ENCODE measurements at places on chromosomes 3 and 15.

DNA sequence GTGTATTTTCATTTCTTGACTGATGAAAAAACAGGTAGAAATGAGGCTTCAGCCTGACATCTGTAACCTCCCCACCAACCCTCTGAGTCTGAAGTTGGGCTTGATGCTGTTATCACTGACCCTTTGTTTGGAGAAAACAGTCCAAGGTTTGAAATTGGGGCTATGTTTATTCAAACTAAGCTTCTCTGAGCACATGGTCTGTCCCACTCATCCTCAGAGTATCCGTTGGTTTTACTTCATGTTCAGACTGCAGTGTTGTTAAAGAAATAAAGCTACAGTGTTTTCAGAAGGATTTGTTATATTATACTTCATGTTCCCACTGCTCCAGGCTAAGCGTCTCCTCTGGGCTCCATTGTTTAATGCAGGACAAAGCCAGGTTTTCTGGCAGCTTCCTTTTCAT, 6.0 kb downstream of the MAPKBP1 start:
- DNase-seq = no peak

GRCh38 chr15:74433592-74434262, at the start of gene SEMA7A:
Gene SEMA7A, minus strand, starts transcription at chr15:74433958. Its CDS starts 40 bp downstream, at chr15:74433918.
- peak; percentile 94 for DNase-seq

DNA sequence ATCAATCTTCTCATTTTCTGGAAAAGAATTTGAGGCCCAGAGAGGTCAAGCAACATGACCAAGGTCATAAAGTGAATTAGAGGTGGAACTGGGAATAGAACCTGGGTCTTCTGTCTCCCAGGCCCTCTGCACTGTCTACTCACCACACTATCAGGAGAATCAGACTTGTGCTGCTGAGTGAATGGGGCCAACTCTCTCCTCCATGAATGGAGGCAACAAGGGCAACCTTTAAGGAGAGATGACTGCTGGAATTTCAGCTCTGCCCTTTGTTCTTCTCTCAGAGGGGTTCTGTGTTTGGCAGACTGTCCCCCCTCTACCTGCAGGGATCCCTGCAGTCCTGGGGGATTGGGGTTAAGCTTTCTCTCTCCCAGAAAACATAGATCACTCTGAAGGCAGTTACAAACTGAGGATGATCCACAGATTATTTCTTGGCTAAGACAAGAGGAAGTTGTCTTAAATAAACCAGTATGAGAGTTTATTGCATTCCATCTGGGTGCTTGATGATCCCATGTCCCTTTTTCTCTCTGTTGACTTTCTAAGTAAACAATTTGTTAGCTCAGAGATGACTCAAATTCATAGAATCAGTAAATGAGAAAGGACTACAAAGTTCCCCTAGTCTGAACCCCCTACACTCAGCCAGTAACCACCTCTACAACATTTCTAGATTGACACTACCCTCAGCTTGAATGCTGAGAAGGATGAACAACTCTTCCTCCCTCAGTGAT, 99.0 kb upstream of the LIPC start:
- DNase-seq = no peak

GRCh38 chr15:48072941-48073340, 47.8 kb upstream of the SLC24A5 start:
- no peak for DNase-seq

DNA sequence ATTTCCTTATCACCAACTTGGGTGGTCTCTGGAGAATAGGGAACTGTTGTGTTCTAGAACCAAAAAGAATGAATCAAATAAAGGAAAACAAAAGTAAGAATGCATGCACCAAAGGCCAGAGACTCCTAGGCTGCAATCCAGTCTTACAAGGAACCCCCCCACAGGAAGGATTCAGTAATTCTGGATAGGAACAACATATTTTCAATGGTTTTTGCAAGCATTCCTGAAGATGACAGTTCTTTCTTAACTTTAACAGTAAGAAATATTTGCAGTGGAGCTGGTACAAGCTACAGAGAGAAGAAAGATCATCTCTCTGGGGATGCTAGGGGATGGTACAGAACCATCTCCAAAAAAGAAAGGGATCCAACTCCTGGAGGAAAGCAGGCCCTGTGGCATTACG, 116.2 kb upstream of the CHRM5 start:
- DNase-seq = no peak

DNA sequence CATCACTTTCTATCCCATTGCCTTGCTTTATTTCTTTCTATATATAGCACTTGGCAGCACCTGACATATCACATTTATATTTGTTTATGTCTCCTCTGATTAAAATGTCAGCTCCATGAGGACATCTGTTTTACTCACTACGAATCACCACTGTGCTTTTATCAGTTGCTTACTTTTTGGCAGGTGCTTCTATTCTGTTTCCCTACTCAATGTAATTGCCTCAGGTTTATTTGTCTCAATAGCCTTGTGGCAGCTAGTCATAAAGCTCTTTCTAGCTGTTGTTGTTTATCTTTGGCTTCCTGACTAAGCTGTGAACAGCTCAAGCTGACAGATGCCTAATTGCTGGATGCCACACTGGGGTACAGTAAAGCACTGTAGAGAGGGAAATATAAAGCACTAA, 85.5 kb downstream of the VPS13C start:
- no peak for DNase-seq

- no peak for DNase-seq
Observed at GRCh38 chr15:78956937-78957336, 12.1 kb upstream of the CTSH start.

DNA sequence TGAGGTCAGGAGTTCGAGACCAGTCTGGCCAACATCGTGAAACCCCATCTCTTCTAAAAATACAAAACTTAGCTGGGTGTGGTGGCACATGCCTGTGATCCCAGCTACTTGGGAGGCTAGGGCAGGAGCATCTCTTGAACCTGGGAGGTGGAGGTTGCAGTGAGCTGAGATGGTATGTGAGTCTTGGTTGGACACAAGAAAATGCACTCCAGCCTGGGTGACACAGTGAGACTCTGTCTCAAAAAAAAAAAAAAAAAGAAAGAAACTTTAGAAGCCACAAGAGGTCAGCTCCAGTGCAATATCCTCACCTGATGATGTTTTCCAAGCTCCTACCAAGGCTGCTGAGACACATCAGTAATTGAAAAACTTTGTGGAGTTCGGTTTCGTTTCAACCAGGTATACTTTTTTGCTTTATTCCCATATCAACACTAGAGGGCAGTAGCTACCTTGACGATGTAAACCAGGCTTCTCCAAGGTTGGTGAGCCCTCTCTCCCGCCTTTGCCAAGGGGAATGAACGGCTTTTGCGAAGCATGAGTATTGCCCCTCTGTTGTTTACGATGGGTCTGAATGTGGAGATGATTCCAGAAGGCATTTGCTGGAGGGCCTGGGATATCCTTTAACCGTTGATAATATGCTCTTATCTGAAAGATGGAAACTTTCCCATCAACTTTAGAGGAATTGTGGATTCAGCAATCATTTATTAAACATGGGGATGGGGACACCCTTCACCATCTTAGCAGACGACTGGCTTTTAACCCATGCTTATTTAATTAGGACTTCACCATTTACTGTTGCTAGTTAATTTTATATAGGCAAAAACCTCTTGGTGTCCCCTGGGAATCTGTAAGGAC, 202.8 kb downstream of the SV2B start:
- peak; percentile 42 for DNase-seq

DNA sequence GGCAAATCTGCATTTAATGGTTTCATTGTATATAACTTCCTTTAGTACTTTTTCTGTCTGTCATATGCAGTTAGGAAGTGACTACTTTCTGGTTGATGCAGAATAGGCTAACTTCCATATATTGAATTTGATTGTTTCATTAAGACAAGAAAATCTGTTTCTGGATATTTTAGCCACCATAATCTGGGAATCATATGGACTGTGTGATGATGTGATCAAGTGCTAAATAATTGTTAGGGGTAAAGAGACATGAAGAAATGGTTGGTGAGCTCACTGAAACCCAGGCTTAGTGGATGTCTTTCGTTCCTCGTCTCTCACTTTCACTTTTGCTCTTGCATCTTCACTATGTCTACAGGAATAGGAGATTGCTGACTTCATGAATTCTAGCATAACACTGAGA, 3.5 kb upstream of the MNS1 start:
- no peak for DNase-seq

DNA sequence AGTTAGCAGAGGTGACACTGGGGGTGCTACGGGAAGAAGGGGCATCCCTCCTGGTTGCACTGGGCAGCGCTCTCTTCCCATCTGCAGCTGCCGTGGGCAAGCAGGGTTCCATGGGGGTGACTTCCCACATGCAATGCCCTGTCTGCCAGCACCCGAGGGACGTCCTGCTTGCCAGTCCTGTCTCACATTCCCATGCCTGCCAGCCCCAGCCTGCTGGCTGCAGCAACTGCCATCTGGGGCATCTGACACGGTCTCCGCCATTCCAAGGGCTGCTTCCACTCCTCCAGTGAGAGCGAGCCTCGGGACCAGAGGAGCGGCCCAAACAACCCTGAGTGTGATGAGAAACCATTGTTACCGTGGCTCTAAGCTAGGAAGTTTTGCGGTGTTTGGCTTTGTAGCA, 45.4 kb upstream of the RPL32 start:
- DNase-seq = no peak

DNA sequence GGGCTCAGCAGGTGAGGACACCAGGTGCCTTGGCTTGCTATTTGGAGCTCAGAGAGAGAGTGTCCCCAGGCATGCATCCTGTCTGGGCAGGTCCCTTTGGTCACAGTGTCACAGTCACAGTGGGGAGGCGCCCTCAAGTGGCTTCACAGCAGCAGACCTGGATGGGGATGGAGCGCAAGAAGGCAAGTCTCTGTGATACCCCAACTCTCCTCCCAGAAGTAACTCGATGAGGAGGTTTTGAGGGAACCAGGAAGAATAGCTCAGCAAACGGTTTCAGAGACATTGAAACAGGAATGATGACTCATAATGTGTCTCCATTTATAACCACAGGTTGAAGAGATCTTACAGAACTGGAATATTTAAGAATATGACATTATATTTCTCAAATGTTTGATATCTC, 66.5 kb upstream of the SH3GL3 start:
- peak; percentile 47 for DNase-seq

- peak; percentile 51 for DNase-seq
Observed at GRCh38 chr15:65869954-65870871, 922 bp downstream of the RAB11A start.

DNA sequence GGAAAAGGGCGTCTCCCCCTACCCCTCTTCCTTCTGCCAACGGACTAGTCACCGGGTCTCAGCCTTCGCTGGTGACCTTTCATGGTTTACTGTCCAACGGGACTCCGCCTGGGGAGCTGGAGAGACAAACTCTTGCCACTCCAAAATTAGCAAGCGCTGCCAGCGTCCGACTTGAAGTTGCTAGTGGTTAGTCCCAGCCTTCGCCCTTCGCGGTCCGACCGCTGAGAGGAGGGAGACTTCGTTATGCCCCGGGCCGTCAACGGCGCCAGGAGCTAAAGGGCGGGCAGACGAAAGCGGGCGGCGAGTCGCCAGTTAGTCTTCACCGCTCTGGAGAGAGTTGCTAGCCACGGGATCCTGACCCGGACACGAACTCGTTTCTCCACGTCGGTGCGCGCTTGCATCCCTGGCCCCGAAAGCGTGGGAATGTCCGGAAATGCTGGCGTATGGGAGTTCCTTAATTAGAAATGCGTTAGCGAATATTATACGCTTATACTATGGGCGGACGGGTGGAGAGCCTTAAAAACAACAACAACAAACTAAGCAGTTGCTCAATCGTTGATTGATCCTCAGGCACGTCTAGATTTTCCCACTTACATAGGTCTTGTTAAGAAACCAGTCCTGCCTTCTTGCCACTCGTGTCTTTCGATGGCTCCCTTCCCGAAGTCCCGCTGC, 716 bp downstream of the SMC4 start:
- DNase-seq = peak; percentile 52
